Trophoblast cell (in vitro differentiated cells and primary cell): ENCODE measurements at places on chromosomes 7 and 10.

- no peak for DNase-seq
These were observed 156.7 kb downstream of the IMMP2L start for GRCh38 chr7:111405621-111406020.

GRCh38 chr10:59240582-59241183, 64.2 kb downstream of the PHYHIPL start:
- DNase-seq = peak; percentile 79

DNA sequence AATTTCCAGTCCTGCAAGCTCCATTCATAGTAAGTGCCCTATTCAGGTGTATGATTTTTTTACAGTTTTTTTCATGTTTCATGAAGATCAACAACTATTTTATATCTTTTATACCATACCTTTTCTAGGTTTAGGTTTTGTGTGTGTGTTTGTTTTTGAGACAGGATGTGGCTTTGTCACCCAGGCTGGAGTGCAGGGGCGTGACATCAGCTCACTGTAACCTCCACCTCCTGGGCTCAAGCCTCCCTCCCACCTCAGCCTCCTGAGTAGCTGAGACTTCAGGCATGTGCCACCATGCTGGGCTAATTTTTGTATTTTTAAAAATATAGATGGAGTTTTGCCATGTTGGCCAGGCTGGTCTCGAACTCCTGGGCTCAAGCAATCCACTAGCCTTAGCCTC, 35.0 kb downstream of the ARMH3 start:
- no peak for DNase-seq

DNA sequence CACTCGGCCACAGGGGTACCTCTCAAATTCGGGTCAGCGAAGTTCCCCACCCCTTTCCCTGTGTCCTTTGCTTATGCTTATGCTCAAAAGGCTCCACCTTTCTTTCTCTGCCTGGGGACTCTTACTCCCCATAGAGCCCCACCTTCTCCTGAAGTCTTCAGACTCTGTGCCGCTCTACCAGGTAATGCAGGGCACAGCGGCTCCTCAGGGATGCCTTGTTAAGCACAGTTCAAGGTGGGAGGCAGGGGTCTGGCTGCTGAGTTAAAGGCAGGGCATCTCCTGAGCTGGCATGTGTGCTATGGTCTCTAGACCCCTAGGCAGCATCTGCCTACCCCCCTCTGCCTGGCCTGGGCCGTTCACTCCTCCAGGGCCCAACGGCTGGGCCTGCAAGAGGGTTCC, 3.0 kb upstream of the CXCL12 start:
- DNase-seq = no peak

GRCh38 chr7:98420966-98421612, 20.2 kb upstream of the BAIAP2L1 start:
- DNase-seq = peak; percentile 84

GRCh38 chr10:77111611-77112550, 525.7 kb downstream of the KCNMA1 start:
- DNase-seq = peak; percentile 16

- DNase-seq = no peak
These were observed 285.1 kb upstream of the PFKP start for GRCh38 chr10:2782265-2782664.

DNA sequence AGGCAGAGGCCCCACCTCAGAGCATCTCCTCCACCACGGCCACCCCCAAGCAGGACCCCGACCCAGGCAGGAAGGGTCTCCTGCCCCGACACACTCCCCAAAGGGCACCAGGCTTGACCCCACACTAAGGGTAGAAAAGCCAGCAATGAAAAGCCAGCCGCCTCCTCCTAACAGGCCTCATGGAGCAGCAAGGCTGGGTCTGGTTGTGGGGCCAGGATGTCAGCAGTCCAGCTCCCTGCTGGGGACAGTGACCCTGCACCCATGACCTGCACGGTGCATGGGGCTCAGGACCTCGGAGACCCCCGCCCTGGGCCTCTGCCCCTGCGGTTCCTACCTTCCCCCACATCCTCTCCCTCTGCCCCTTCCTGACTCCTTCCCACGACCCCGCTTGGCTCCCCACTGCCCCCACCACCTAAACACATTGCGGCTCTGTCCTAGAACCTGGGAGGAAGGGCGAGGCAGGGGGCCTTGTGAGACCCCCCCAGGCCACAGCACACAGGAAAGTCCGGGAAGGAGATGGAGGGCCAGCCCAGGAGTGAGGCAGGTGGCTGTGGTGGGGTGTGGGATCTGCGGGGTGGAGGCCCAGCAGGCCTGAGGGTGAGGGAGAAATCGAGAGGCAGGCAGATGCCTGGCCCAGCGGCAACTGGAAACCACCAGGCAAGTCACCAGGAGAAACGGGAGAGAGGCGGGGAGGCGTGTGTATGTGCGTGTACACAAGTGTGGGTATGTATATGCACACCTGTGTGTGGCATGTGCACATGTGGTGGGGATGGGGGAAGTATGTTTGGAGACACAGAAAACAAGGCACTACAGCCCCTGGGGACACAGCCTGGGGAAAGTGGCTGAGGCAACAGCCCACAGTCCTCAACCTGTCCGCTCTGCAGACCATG, 229.9 kb downstream of the MAD1L1 start:
- no peak for DNase-seq

DNA sequence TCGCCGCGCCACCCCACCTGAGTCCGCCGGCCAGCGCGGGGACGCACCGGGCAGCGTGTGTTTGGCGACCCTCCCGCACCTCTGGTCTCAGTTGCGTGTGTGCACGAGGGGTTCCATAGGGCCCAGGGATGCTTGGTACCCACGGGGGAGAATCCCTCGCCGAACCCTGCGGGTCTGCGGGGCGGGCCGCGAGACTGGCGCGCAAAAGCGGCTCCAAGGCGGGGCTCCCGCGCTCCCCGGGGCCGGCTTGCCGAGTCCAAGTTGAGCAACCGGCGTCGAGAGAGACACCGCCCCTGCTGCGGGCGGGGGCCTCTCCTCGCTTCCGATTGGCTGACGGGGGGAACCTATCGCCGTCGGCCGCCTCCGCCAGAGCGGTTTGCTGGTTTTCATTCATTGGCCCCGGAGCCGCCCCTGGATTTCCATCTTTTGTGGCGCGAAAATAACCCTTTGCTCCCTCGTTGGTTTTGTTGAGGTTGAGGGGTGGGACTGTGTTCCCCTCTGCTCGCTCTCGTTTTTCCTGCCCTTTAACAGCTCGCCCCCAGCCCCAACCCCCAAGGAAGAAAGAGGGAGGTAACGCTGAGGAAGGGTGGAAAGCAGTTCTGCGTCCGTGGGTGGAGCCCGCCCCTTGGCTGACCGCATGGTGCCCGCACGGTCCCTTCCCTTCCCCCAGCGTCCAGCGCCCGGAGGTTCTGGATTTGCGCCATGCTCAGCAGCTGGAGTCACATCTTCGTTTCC, 4.0 kb upstream of the IGF2BP3 start:
- peak; percentile 98 for DNase-seq

DNA sequence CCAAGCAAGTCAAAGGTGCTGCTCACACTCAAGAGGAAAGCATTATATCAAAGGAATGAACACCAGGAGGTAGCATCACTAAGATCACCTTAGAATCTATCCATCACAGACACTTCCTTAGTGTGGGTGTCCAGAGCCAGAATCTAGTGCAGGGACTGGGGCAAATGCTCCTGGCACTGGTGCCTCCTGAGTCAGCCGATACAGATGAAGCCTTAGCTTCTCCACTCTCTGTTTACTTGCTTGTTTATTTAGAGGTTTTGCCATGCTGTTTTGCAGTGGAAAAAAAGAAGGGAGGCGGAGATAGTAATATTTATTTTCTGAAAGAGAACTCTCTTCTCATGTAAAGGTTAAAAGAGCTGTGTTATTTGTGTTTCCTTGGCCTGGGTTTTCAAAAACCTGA, 303.1 kb downstream of the WDR11 start:
- no peak for DNase-seq

- no peak for DNase-seq
These were observed 70.9 kb downstream of the WIPF3 start for GRCh38 chr7:29877196-29877595.

GRCh38 chr7:89618274-89618673, 536.0 kb upstream of the STEAP1 start:
- no peak for DNase-seq

DNA sequence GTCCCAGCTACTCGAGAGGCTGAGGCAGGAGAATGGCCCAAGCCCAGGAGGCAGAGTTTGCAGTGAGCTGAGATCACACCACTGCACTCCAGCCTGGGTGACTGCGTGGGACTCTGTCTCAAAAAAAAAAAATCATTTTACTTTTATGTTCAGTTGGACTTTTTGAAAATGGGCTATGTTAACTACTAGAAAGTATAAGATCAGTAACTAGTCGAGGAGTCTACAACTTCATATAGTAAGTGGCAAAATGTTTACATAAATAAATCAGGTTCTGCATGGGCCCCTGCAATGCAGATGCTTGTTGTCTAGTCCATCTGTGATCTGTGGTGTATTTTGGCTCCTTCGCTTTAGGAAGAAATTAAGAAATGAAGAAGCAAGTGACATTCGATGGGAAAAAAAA, 12.3 kb upstream of the ADO start:
- DNase-seq = no peak

- peak; percentile 68 for DNase-seq
These were observed 549 bp upstream of the DDX50 start for GRCh38 chr10:68900427-68901104.

GRCh38 chr10:85741626-85742300, 624.8 kb downstream of the GRID1 start:
- no peak for DNase-seq

GRCh38 chr10:128095753-128096469, 30.3 kb downstream of the MKI67 start:
- peak; percentile 9 for DNase-seq

DNA sequence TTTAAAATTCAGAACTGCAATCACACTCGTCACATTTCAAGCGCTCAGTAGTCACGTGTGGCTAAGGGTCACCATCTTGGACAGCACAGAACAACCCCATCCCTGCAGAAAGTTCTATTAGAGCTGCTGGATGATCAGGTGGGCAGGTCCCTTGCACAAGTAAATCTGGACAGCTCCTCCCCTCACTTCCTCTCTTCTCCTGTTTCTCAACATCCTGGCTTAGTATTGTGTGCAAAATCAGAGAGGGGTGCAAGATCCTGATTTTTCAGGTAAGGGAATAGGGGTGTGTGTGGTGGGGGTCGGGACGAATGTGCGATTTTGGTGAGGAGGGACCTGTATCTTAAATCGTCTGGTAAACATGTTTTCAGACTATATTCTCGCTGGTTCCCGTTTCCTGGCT, at the start of gene GIMAP4:
Gene GIMAP4 (plus strand): TSS at position 222 of the 400 bp plus-strand sequence. CDS start 2,512 bp downstream, outside the sequence.
- DNase-seq = no peak

DNA sequence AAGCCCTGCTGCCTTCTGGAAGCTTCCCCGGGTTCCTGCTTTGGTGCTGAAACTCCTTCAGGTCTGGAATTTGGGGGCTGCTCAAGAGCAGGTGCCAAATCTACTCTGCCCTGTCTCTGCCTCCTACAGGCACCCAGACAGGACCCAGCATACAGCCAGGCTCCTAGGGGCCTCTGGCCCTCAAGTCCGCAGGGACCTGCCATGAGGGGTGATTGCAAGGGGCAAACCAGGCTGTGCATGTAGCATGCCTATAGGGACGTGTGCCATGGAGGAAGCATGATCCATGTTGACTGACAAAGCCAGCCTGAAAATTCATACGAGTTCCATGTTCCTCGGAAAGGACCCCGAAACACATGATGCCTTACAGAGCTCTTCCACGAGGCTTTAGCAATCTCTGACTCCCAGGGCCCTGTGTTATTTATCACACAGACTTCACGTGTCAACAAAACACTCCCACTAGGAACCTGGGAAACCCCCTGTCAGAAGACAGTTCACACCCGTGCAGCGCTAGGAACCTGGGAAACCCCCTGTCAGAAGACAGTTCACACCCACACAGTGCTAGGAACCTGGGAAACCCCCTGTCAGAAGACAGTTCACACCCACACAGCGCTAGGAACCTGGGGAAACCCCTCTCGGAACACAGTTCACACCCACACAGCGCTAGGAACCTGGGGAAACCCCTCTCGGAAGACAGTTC, 75.3 kb upstream of the DNAAF5 start:
- DNase-seq = no peak

DNA sequence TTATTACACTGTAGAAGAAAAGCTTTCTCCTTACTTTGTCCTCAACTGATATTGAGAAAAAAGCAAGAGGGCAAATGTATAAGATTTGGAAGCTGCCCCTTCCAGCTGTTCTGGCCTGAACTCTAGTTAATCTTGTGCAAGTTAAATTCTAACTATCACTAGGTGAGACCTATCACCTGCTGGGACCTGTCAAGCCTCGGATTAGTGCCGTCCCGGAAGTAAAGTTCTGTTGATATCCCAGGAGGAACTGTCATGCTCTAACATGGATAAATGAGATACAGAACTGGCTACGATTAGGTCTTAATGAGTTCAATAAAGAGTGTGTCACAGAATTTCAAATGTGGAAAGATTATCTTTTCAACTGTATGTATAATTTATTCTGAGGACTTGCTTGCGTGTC, 1.2 kb upstream of the BPGM start:
- no peak for DNase-seq

DNA sequence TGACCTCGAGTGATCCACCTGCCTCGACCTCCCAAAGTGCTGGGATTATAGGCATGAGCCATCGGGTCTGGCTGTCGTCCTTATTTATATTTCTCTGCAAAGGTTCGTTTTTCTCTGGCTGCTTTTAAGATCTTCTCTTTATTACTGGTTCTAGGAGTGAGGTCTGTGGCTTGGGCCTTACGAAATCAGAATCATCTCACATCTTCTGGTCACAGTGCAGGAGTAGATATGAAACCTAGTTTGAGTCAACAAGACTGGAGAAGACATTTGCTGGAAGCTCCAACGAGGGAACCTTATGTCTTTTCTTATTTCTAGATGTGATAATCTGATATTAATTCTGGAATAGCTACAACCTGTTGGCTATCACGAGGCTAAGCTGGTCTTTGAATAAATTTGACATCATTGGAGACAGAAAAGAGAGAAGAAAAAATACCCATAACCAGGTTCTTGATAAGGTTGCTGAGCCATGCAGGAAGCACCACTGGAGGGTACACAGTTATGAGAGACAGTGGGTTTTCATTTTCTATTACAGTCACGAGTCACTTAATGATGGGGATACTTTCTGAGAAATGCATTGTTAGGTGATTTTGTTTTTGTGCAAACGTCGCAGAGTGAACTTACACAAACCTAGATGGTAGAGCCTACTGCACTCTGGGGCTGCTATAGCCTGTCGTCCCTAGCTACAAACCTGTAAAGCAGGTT, 25.6 kb upstream of the IL15RA start:
- no peak for DNase-seq

- DNase-seq = peak; percentile 90
These were observed 33.4 kb downstream of the OGDH start for GRCh38 chr7:44639671-44640321.

- DNase-seq = no peak
These were observed 356.4 kb downstream of the TNS3 start for GRCh38 chr7:47225387-47226131.

DNA sequence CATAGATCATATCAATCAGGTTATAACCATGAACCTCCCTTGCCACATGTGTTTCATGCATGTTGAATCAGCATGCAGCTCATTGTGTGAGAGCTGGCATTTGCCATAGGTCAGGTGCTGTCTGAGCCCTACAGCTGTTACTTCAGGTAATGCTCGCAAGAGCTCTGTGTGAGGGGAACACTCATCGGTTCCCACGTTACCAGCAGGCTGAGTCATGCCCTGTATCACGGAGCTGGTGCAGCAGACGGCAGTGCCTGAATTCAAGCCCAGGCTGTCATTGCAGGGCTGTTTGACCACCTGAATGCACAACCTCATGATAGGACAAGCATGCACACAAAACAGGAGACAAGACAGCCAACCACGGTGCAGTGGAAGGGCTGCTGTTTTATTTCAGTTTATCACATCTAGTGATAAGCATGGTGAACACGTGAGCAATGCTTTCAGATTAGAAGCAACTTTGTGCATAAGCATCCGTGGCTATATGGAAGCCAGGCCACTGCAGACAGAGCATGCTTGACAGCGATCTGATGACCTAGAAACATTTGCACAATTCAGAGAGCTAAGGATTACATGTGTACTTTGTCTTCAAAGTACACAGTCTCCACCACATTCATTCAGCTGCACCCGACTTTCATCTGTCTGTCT, 56.4 kb upstream of the PFKP start:
- DNase-seq = no peak
